ENCODE measurements at places on chromosomes 3 and 15.

DNA sequence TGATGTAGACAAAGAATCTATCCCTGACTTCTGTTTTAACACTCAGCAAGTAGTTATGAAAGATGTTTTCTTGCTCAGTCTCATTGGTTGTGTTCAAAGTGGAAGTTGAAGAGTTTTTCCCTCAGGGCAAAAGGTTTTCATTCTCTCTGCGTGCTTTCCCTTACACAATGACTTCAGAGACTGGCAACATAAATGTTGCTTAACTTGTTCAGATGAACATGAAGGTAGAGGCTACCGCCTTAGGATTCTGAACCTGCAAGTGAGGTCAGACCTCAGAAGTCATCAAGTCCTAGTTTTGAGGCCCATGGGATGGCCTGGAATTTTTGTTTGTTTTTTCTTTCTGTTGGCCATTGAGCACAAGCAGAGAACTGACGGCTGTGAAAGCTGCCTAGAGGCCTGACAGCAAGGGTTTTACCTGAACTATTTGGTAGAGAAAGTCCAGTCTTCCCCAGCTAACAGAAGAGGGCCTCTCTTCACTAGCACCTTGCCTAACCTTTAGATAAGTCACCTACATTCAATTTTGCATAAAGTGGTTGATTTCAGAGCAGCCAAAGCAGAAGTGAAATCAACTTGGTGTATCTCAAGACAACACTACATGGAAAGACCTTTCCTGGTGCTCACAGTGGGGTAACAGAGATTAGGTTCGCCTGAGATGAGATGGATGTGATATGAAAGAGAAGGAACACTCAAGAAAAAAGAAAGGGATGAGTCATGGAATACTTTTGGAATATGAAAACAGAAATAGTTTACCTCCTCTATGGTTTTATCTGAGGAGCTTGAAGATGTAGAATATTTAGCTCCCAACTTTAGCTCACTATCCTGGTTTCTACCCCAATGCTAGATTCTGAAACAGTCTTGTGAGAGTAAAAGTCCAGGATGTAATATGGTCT, 53.6 kb upstream of the AP4E1 start:
- DNase-seq, result no peak

DNA sequence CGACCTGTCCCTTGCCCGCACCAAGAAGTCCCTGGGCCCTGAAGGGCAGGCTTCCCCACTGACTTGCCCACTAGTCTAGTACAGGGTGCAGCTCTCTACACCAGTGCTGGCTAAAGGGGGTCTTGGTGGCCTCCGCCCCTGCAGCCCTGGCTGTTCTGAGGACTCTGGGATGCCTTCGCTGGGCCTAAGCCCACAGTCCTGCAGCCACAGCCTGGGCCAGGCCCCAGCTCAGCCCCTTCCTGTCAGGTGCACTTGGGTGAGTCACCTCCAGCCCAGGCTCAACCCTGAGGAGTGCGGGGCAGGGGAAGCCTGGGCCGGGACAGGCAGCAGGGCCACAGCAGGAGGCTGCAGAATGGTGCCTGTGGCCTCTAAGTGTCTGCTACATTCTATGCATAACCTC, 971 bp downstream of the C3orf22 start:
- no peak for DNase-seq

- no peak for DNase-seq
Observed at GRCh38 chr15:29518442-29518841, 248.8 kb upstream of the NSMCE3 start.

DNA sequence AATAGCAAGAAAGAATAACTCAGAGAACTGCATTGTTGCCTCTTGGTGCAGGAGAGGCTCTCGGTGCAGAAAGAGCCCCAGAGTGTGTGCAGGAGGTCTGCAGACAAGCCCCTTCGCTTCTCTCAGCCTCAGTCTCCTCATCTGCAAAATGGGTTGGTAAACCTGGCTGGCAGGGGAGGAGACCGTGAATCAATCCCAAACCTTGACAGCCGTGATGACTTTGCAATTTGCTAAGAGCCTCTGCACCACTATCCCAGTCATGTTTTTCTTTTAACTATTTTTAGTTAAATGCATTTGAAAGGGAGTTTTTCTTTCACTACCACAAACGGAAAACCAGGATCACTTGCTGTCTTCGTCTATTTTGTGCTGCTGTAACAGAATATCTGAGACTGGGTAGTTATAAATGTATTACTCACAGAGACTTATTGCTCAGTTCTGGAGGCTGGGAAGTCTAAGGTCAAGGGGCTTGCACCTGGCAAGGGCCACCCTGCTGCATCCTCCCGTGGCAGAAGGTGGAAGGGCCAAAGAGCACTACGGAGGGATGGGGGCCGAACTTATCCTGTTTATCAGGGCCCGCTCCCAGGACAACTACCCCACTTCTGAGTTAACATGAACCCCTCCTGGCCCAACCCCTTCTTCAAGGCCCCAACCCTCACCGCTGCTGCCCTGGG, 14.2 kb upstream of the IQSEC1 start:
- DNase-seq, result no peak

DNA sequence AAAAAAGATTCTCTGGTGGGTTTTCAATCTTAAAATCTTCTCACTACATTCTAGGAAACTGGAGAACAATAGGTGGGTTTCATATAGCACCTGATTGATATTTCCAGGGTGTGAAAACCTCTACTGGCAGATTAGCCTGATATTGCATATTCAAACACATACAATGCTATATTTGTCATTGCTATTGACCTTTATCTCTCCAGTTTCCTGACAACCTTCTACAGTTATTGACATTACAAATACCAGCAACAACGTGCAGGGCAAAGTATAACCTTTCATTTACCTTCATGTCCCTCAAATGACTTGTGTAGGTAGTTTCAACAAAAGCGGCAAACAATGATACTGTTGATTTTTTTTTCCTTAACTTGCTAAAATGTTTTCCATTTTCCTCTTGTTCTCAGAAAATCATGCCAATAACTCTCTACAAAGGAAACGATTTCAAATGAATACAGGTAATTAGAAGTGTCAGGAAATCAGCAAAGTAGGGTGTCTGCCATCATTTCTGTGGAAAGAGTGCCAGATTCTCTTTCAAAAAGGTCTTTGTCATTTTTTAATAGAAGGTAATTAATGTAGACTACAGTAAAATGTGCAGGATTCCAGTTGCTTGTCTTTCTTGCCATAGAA, 72.6 kb upstream of the CDIN1 start:
- no peak for DNase-seq

DNA sequence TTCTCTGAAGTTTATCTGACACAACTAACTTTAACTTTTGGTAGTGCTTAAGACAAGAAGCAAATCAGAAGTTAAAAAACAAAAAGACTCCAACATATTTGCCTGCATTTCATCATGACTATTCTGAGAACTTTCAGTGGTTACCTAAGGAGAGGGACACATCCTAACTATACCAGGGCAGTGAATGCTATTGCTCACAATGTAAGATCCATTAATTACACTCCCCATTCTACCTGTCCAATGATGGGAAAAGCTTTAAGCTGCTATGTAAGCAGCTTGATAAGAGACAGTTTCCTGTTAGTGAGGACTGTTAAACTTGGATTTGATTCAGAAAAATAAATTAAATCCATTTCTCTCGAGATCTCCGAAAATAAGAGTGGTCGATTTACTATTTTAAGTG, 37.5 kb downstream of the SERPINI1 start:
- DNase-seq, result no peak

GRCh38 chr3:197525706-197526105, 30.1 kb downstream of the BDH1 start:
- DNase-seq, result no peak
